ENCODE measurements at places on chromosomes 4 and X. TPM values are rescaled to one million over a fixed set of nuclear protein-coding genes. Genes with fewer than 3 reads are reported as not detected.

GRCh38 chrX:101385795-101386541, at the start of gene BTK:
Gene BTK, minus strand, starts transcription at chrX:101386191. Its CDS starts 10,907 bp downstream, at chrX:101375284.
- DNase-seq: no peak

GRCh38 chr4:88697588-88698329, at the start of gene NAP1L5:
Gene NAP1L5, minus strand, starts transcription at chr4:88697829. Its CDS starts 75 bp downstream, at chr4:88697754.
- DNase-seq: no peak

- DNase-seq: no peak
Observed at GRCh38 chr4:156568041-156568440, 403.6 kb downstream of the PDGFC start.

- DNase-seq: peak; percentile 10
Observed at GRCh38 chr4:148004228-148004857, 272.5 kb downstream of the ARHGAP10 start.

DNA sequence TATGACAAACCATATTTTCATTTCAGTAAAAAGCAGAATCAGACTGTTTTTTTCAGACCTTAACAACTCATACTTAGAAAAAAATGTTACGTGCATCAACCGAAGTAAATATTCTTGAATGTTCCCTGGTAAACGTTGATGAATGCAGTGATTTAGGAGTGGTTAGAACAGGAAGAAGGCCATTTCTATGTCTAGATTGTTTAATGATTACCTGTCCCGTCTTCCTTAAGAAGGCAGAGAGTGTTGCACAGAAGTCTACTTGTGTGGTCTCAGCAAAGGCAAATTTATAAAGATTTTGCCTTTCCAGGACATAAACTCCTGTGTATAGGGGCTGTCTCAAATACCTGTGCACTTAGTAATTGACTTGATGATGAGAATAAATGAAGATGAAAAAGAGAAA, 134.5 kb downstream of the MGST2 start:
- DNase-seq: no peak

GRCh38 chr4:169384779-169385178, 114.0 kb upstream of the SH3RF1 start:
- no peak for DNase-seq

The PTCHD1 gene
- total RNA-seq: under 0.01 TPM

Measured in pulmonary artery endothelial cell (primary cell).